Karpas-422 (cell line): ENCODE measurements at places on chromosomes 7 and 10. TPM values are rescaled to one million over a fixed set of nuclear protein-coding genes. Genes with fewer than 3 reads are reported as not detected.

GRCh38 chr10:103528549-103528948, 35.0 kb downstream of the NEURL1 start:
- H3K4me1 ChIP-seq: peaks cover 15% of the 10 kb centered on the region
- no peak overlapping the region for H3K27ac ChIP-seq
- no peak overlapping the region for H3K4me3 ChIP-seq
- H3K27me3 ChIP-seq: no peaks in the 10 kb centered on the region; the same call in 1 of the 2 replicates
- H3K36me3 ChIP-seq: no peaks in the 10 kb centered on the region
- DNase-seq: no peak

The VGF gene
- 0.86 and 1.4 TPM in 2 replicates for total RNA-seq

DNA sequence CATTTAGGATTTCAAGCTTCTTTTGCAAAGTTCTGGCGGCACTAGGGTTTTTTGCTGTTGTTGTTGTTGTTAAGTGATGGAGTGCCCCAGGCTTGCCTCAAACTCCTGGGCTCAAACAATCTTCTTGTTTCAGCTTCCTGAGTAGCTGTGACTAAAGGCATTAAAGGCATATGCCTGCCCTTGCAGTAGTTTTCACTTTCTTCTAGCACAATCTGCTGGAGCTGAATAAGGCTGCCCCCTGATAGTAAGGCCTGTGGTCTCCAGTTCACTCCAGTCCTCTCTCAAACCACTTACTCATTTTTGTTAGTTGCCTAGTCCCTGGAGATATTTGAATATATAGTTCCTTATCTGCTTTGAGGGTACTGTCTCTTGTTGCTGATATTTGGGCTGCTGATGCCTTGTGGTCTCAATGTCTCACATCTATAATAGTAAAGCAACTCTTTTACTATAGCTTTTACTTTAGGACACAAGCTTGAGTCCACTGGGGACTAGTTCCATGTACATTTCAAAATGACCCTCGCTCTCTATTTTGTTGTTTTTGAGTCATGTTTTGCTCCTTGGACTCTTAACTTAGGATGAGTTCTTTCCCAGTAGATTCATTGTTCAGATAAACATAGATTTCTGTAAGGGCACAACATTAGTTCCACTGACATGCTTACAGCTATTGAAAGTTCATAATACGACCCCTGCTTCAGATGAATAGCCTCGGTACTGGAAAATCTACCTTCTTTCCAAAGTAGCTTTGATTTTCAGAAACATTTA, 25.5 kb downstream of the PHF14 start:
- H3K27me3 ChIP-seq: no peaks in the 10 kb centered on the region
- no peak overlapping the region for H3K27ac ChIP-seq
- H3K4me3 ChIP-seq: no peak overlapping the region
- H3K4me1 ChIP-seq: peaks cover 14% of the 10 kb centered on the region
- H3K36me3 ChIP-seq: peaks cover 59% of the 10 kb centered on the region
- no peak for DNase-seq

The CFAP46 gene
- total RNA-seq: 0.22 and 1.5 TPM in 2 replicates
